ENCODE measurements at places on chromosomes 13 and 19.

GRCh38 chr19:7534531-7535046, 928 bp upstream of the PNPLA6 start:
- DNase-seq, result no peak

- DNase-seq, result no peak
Observed at GRCh38 chr13:113357529-113357928, 6.4 kb downstream of the GRTP1 start.

- no peak for DNase-seq
Observed at GRCh38 chr13:30746791-30747190, 11.4 kb downstream of the ALOX5AP start.

- no peak for DNase-seq
Observed at GRCh38 chr19:33678796-33679585, 57.2 kb downstream of the CHST8 start.

DNA sequence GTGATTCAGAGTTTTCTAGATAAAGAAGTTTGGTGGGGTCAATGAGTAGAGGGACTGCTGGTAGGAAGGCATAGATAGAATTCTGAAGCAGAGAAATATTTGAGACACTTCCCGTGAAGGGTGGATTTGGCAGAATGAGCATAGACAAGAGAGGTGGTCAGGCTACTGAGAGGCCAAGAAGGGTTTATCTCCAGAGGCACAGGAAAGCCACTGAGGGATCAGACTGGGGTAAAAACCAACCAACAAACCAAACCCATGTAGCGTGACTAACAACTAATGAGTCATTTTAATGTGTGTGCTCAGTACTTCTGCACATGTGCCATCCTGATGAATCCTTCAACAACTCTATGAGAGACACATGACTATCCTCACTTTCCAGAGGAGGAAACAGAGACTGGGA, 60.0 kb upstream of the SERP2 start:
- DNase-seq, result no peak

DNA sequence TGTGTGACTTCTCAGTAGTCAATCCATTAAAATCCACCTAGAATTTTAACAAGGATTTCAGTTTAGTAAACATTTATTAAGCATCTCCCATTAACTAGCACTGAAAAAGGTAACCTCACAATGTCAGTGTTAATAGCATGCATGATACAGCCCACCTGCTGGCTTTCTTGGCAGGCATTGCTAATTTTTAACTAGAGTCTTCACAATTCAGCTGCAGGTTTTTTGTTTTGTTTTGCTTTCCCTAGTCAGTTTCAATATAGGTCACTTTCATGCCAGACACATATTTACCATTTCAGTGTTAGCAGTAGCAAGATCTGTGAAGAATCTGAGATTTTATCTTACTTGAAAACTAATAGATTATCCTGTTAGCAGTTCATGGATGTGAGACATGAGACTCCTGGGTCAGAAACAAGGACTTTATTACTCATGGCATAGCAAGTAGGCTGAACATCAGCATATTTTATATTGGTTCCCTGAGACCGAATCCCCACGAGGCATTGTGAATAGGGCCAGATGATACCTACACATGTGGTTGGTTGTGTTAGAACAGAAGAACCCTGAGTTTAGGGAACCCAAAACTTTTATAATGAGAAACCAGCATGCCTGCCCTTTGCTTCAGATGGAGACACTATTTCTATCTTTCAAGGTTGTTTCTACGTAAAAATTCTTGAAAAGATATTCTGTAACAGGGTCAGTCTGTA, 198.0 kb upstream of the HTR2A start:
- no peak for DNase-seq

GRCh38 chr13:31175847-31176532, 14.3 kb upstream of the HSPH1 start:
- no peak for DNase-seq

DNA sequence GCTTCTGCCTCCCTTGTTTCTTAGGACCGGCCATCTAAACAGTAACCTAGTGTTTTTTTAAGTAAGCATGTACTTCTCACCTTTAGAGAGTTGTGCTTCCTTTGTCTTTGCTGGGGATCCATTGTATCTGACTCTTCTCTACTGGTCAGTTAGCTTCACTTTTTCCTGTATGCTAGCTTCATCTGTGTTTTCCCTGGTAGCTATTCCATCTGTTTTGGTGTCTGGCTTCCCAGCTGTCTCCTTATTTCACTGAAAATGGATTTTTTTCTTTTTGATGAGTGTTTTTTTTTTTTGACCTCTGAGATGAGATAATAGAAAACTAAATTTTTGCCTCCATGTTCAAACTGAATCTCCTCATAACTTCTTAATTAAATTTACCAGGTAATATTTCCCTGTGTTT, 637.0 kb upstream of the SLC10A2 start:
- no peak for DNase-seq

DNA sequence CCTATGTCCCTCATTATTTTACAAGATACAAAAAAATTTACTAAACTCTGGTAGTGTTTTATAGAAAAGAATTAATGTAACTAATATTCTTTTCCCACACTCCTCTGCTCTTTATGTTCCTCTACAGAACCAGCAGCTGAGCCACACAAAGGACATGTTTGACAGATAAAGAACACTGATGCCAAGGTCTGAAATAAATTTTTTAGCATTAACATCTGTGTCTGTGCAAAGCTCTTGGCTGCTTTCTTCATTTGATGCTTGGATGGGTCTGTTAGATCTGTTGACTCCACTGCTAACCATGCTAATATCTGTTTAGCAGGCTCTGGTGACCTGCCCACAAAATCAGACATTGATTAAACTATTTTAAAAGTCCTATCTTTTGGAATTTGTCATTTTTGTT, 2363.8 kb downstream of the PCDH9 start:
- no peak for DNase-seq

DNA sequence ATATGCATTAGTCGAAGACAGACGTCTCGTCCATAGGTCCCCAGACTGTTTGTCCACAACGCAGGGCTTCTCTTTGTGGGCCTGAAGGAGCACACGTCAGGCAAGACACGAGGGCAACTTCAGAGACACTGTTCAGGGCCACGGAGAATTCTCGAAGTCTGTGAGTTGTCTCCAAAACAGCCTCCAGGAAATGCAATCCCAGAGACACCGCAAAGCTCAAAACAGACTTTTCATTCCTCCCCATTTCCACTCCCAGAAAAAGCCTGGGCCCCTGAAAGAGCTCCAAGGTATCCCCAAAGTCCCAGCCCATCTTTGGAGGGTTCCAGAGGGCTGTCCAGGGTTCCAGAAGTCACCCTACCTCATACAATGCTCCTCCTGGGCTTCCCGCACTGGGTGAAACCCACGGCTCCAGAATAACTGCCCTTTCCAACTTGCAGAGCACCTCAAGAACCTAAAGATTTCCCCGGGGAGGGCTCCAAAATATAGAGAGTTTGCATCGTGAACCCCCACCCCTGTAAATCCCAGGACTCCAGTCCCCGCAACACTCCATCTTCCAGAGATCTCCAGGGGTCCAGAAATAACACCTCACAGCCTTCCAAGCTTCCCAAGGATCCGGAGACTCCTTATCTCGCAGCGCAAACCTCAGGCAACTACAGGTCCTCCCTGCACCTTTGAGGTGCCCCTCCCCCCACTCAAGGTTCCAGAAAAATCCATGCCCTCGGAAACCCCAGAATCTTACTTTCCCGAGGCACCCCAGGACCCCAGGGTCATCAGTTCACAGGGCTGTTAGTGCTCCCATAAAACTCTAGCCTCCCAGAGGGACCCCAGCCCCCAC, 687 bp upstream of the FTL start:
- no peak for DNase-seq

- DNase-seq, result no peak
Observed at GRCh38 chr13:79692846-79693245, 211.9 kb downstream of the NDFIP2 start.

DNA sequence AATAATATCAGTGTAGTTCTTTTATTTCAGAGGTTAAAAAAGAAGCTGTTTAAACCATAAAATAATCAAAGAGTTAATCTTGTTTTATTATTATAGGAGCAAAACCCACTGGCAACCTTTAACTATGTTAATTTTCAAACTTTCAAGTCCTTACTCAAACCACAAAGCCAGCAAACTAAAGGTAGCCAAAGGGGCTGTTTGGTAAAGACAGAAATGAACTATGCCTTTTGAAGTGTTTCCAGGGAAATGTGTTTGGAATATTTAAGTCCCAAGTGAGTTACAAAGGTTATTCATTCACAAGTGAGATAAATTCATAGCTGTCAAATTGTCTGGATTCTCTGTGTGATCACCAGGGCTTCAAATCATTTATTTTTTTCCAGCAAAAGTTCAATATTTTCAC, 264.7 kb downstream of the MZT1 start:
- no peak for DNase-seq

DNA sequence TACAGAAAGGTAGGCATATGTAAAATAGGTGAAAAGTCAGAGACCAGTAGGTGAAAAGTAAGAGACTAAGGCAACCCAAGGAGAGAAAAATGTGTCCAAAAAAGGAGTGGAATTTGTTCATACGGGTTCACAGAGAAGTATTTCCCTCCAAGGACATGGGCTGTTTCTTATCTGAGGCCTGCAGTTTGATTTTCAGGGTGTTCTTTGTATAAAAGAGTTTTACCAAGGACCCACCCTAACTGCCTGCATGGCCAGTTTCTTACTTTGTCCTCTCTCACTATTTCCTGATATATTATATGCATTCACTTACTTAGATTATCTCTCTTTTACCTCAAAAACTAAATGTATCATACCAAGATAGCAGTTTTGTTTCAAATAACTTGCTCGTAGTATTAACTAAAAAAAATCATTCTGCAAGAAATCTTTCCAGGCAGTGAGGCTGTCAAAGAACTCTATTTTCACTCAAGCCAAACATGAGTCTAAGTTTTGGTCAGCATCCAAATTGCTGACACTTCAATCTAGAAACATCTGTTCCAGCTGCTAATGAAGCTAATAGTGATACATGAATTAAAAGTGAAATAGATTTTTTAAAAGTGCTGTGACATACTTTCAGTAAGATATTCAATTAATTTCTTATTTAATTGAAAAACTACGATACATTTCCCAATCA, 141.4 kb upstream of the SGCG start:
- DNase-seq, result no peak

GRCh38 chr13:109787135-109787954, 962 bp upstream of the IRS2 start:
- DNase-seq, result no peak

GRCh38 chr19:14425696-14426138, 6.6 kb upstream of the DDX39A start:
- no peak for DNase-seq

DNA sequence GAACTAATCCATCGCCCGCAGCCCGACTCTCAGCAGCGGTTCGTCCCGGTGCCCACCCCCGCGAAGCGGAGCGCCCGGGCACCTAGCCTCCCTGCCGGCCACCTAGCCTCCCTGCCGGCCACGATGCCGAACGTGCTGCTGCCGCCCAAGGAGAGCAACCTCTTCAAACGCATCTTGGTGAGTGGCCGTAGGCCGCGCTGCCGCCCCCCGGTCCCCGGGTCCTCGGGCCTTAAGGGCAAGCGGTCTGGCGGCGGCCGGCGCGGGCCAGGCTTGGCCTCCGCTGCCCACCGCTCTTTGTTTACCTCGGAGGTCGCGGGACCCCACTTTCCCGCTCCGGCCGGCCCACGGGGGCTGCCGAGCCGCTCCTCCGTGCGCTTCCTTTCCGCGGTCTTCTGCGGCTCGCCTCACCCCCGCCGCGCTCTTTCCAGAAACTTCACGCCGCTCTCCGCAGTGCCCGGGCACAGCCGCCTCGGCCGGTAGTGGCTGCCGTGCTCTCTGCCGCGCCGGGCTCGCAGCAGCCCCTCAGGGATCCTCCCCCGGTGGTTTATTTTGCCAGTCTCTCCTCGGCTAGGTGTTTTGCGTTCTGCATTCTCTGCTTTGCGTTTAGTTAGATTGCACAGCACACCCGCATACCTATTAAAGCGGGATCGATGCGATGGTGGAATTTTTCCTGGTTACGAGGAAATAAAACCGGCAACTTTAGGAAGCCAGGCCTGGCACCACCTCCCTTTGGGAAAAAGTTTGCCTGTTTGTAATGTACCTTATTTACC, 524 bp downstream of the NAA16 start:
- DNase-seq, result no peak

GRCh38 chr19:51293571-51294210, 17.8 kb upstream of the IGLON5 start:
- no peak for DNase-seq

DNA sequence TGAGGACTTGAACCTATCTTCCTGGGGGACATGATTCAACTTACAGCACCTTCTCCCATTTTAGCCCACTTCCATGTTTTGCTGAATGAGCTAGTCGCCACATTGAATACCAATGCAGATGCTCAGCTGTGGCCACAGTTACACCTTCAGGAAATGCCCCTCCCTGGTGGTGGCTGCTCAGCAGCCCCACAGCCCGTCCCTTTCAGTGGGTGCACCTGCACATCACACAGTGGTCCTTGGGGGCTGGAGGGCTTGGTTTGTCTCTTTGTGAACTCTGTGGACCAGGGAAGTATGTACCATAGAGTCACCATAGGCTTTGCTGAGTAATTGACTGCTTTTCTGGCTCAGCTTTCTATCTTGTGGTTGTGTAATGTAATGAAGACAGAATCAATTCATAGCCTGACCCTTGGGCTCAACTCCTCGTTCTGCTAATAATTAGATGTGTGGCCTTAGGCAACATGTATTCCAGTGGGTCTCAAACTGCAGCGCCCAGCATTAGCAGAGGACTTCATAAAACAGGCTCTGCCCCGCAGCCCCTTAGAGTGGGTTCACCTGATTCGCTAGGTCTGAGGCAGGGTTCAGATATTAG, 48.1 kb upstream of the FARP1 start:
- DNase-seq, result no peak

DNA sequence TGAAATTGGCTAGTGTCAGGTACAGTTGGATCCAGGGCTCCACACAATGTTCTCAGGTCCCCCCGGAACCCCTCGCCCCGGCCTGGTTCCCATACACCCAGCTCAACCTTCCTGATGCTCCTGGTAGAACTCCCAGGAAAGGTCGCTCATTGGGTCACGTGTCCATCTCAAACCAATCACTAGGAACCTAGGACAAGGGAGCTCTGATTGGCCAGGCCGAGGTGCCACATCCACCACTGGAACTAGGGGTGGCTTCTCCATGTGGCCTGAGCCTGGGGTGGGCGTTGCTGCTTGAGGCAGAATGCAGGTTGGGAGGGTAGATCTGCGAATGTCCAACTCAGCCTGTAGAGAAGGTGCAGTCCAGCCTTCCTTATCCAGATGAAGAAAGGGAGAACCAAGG, 6.9 kb upstream of the MEF2B start:
- no peak for DNase-seq

DNA sequence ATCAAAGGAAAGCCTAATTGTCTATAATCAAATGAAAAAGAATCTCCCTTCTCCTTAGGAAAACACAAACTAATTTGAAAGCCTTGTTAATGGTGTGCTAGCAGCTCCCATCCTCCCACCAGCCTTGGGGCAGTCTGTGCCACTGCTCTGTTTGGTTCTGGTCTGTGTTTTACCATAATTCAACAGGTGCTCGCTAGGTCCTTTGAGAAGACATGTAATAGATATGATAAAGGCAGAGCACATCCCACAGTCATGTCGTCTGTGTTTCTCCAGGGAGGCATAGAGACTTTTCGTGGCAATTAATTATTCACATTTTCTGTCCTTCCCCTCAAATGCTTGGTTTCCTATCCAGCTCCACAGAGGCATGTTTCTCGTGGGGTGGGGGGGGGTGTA, 23.8 kb downstream of the FAM124A start:
- no peak for DNase-seq

All from stimulated activated CD4-positive, alpha-beta T cell treated with anti-CD3 and anti-CD28 coated beads, TNF-alpha, amount 100 ng/mL, for 1 hour (primary cell).